ENCODE measurements at places on chromosomes 7 and 10.
A peak's percentile ranks its signal among the peaks of the same experiment; 100 is the strongest.

DNA sequence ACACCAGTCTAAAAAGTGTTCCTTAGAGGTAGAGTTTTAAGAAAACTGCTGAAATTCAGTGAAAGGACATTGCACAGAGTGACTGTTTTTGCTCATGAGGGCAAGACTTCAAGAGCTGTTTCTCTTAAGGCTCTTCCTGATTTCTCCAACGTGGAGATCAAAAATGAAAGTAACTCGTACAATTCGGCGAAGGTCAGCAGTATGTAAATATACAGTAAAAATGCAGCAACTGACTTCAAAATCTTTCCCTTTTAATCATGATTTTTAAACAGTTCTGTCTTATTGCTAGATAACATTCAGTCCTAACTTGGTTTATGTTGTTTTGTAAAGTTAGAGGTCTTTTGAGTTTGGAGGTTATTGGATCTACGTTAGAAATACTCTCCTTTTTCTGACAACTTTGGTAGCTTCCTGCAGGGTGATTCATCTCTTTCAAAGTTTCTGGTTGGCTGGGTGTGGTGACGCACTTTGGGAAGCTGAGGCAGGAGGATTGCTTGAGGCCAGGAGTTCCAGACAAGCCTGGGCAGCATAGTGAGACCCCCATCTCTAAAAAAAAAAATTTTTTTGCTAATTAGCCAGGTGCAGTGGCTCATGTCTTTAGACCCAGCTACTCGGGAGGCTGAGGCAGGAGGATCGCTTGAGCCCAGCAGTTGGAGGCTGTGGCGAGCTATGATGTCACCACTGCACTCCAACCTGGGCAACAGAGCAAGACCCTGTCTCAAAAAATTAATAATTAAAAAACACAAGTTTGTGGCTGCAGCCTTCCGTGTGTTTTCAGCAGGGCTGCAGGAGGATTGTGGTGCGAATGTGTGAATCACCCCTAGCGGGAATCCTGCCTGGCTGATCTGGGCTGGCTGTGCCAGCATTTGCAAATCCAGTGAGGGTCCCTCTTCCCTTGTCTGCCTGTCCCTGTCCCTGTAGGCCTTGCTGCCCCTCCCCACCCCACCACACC, 29.2 kb upstream of the AP5Z1 start:
- H3K4me1 ChIP-seq = peaks cover 57% of the 10 kb centered on the region
- H3K36me3 ChIP-seq = peaks cover 27% of the 10 kb centered on the region
- DNase-seq = no peak

- peaks cover 9% of the 10 kb centered on the region for H3K27me3 ChIP-seq
- H3K4me3 ChIP-seq = peak overlapping the region; percentile 68
- H3K27ac ChIP-seq = peak overlapping the region; percentile 86
- H3K36me3 ChIP-seq = no peaks in the 10 kb centered on the region
Observed at GRCh38 chr7:151249034-151249731, 689 bp upstream of the SMARCD3 start.

GRCh38 chr7:114851406-114852061, 70.4 kb upstream of the MDFIC start:
- H3K36me3 ChIP-seq = no peaks in the 10 kb centered on the region
- no peak overlapping the region for H3K4me3 ChIP-seq
- no peak for DNase-seq
- no peaks in the 10 kb centered on the region for H3K4me1 ChIP-seq

GRCh38 chr7:28383975-28384374, 28.3 kb upstream of the CREB5 start:
- H3K27ac ChIP-seq = no peak overlapping the region
- no peaks in the 10 kb centered on the region for H3K27me3 ChIP-seq
- H3K4me1 ChIP-seq = no peaks in the 10 kb centered on the region
- no peak for DNase-seq
- H3K4me3 ChIP-seq = no peak overlapping the region

DNA sequence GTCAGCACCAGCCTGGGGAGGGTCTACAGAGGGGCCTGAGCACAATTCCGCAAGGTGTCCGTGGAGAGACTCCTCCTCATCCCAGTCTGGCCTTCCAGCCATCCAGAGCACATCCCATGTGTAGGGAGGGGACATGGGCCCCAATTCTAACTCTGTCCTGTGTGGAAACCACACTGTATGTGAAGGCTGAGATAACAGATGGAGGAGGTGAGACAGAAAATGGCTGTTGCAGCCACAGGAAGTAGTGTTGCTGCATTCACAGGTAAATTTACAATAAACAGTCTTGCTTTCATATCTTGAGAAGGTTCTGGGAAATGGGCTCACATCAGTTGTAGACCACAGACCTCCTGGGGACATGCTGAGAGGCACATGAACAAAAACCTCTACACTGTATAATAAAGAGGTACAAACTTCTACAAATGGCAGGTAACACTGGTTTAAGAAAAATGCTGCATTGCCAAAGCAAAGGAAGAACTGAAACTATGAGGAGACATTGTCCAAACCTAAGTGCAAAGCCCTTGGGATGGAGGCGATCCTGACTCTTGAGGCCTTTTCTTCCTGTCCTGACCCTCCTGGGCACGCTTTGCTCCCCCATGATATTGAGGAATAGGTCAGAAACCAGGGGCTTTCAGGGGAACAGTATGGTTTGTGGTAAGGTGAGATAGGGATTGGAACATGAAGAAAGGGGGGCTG, 21.6 kb upstream of the GIMAP2 start:
- H3K4me1 ChIP-seq = no peaks in the 10 kb centered on the region
- DNase-seq = no peak
- no peak overlapping the region for H3K4me3 ChIP-seq
- no peak overlapping the region for H3K27ac ChIP-seq
- H3K36me3 ChIP-seq = no peaks in the 10 kb centered on the region

DNA sequence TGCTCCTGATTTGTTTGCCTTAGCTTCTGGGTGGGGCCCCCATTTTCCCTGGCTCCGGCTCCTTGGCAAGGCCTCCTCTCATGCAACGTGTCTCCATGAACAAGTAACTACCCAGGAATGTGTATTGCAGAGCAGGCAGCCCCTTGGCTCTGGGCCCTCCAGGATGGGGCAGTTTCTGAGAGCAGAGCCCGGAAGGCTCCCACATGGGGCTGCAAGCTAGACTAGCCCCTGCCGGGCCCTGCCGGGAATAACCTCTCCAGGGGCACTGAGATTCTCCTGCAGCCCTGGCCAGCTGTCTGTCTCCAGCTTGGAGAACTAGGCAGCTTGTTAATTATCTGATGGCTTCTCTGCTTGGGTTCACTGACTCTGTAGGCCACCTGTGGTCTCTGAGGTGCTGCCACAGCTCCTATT, 184.0 kb upstream of the INHBA start:
- no peak overlapping the region for H3K27ac ChIP-seq
- H3K4me1 ChIP-seq = peaks cover 19% of the 10 kb centered on the region
- H3K4me3 ChIP-seq = no peak overlapping the region
- H3K36me3 ChIP-seq = no peaks in the 10 kb centered on the region

DNA sequence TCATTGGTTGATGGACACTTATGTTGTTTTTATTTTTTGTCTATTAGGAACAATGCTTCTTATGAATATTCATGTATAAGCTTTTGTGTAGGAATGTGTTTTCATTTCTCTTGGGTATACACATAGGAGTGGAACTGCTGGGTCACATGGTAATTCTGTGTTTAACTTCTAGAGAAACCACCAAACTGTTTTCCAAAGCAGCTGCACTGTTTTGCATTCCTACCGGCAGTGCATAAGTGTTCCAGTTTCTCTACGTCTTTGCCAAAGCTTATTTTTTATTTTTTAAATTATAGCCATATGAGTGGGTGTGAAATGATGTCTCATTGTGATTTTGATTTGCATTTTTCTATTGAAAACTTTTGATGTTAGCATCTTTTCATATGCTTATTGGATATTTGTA, 51.3 kb downstream of the ADK start:
- no peak overlapping the region for H3K4me3 ChIP-seq
- DNase-seq = no peak
- no peaks in the 10 kb centered on the region for H3K27me3 ChIP-seq

DNA sequence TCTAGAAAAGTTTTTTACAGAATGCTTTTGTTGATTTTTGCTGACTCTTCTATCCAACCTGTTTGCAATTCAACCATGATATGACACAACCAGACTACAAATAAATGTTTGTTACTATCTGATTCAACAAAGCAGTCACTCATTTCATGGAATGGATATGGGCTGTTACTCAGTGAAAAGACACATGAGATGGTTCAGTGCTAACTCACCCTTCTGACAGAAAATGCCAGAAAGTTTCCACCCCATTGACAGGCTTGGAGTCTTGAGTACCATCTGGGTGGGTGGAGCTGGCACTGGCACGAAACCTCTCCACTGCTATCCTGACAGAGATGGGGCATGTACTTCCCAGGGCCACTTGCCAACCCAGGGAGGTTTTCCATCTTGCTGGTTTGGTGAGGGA, 39.5 kb downstream of the RBM28 start:
- peaks cover 38% of the 10 kb centered on the region for H3K36me3 ChIP-seq
- H3K4me1 ChIP-seq = peaks cover 3% of the 10 kb centered on the region
- no peak for DNase-seq
- no peak overlapping the region for H3K4me3 ChIP-seq
- no peaks in the 10 kb centered on the region for H3K27me3 ChIP-seq

- H3K4me3 ChIP-seq = no peak overlapping the region
- H3K27me3 ChIP-seq = peaks cover 24% of the 10 kb centered on the region
- H3K27ac ChIP-seq = no peak overlapping the region
Observed at GRCh38 chr10:131178521-131179331, 132.8 kb downstream of the TCERG1L start.

- no peaks in the 10 kb centered on the region for H3K36me3 ChIP-seq
- H3K4me1 ChIP-seq = no peaks in the 10 kb centered on the region
- H3K27me3 ChIP-seq = peaks cover 31% of the 10 kb centered on the region
Observed at GRCh38 chr10:97169063-97169462, 16.7 kb downstream of the SLIT1 start.

GRCh38 chr10:112792487-112793201, 157.4 kb upstream of the TCF7L2 start:
- no peak overlapping the region for H3K4me3 ChIP-seq
- H3K27ac ChIP-seq = peak overlapping the region; percentile 24
- no peak for DNase-seq

GRCh38 chr7:131010717-131011431, 276.9 kb upstream of the KLF14 start:
- no peak for DNase-seq
- no peaks in the 10 kb centered on the region for H3K27me3 ChIP-seq
- H3K36me3 ChIP-seq = no peaks in the 10 kb centered on the region
- H3K27ac ChIP-seq = peak overlapping the region; percentile 73
- H3K4me3 ChIP-seq = peak overlapping the region; percentile 10

DNA sequence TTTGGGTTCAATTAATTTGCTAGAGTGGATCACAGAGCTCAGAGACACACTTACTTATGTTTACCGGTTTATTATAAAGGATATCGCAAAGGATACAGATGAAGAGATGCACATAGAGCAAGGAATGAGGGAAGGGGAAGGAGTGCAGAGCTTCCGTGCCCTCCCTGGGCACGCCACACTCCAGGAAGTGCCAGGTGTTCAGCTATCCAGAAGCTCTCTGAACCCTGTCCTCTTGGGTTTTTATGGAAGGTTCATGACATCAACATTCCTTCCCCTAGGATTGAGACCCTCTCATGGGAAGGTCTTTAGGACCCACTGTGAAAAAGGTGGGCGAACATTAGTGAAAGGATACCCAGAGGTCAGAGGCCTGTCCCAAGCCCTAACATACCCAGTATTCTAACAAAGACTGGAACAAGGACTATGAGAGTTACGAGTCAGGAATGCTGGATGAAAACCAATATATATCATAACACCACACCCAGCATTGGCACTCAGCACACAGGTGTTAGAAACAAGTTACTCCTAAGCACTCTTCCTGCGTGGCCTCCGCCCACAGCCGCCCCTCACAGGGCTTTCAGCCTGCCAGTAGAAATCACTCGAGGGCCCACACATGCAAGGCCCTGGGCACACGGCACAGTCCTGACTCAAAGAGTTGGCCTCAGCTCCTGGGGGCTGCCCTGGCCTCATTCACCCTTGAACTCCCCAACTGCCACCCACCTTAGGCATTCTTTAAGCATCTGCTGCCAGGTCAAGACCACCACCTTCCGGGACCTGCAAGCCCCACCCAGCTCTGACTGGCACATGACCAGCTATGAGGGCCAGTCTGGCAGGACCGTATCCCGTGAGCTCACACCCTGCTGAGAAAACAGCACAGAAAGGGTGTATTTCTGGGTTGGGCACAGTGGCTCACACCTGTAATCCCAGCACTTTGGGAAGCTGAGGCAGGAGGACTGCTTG, 5.6 kb upstream of the AIFM2 start:
- DNase-seq = peak; percentile 59
- H3K4me3 ChIP-seq = no peak overlapping the region
- peaks cover 8% of the 10 kb centered on the region for H3K36me3 ChIP-seq
- H3K27me3 ChIP-seq = no peaks in the 10 kb centered on the region
- peaks cover 29% of the 10 kb centered on the region for H3K4me1 ChIP-seq
- H3K27ac ChIP-seq = no peak overlapping the region

GRCh38 chr10:124632566-124632965, 111.6 kb downstream of the FAM53B start:
- H3K4me1 ChIP-seq = peaks cover 60% of the 10 kb centered on the region
- H3K27me3 ChIP-seq = no peaks in the 10 kb centered on the region
- peaks cover 4% of the 10 kb centered on the region for H3K36me3 ChIP-seq
- peak overlapping the region; percentile 84 for H3K27ac ChIP-seq
- no peak overlapping the region for H3K4me3 ChIP-seq
- no peak for DNase-seq

- peaks cover 14% of the 10 kb centered on the region for H3K4me1 ChIP-seq
- H3K27me3 ChIP-seq = no peaks in the 10 kb centered on the region
- no peaks in the 10 kb centered on the region for H3K36me3 ChIP-seq
- no peak for DNase-seq
- H3K27ac ChIP-seq = no peak overlapping the region
Observed at GRCh38 chr10:86813101-86813500, 56.7 kb downstream of the BMPR1A start.

GRCh38 chr10:69303632-69304051, 25.3 kb downstream of the HK1 start:
- H3K27ac ChIP-seq = no peak overlapping the region

DNA sequence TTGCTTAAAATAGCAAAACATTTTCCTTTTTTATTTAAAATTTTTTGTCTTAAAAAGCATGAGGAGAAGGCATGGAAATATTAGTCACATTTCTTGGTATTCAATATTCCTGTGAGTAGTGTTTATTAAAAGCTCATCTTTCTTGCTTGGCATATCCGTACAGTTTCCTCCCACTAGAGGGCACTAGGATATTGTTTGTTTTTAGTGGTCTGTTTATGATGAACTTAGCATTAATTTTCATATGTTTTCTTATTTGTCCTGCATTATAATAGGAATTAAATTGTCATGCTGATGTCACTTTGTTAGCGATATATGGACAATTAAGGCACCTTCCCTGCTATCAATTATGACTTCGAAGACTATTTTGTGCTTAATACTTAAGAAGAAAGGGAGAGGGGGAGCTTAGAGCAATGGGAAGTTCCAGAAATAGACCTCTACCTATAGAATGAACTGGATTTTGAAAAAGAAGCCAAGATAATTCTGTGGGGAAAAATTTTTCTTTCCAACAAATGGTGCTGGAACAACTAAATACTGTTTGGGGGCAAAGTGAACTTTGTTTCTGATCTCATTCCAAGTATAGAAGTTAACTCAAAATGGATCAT, 91.0 kb upstream of the STRIP2 start:
- peaks cover 6% of the 10 kb centered on the region for H3K4me1 ChIP-seq
- no peak overlapping the region for H3K27ac ChIP-seq
- DNase-seq = no peak
- H3K36me3 ChIP-seq = no peaks in the 10 kb centered on the region
- H3K4me3 ChIP-seq = no peak overlapping the region

GRCh38 chr7:644381-645305, 81.9 kb upstream of the DNAAF5 start:
- DNase-seq = no peak
- no peaks in the 10 kb centered on the region for H3K36me3 ChIP-seq
- H3K27ac ChIP-seq = no peak overlapping the region
- no peak overlapping the region for H3K4me3 ChIP-seq

GRCh38 chr10:109250152-109250551, 673.2 kb downstream of the XPNPEP1 start:
- H3K4me1 ChIP-seq = no peaks in the 10 kb centered on the region
- H3K27ac ChIP-seq = no peak overlapping the region
- no peaks in the 10 kb centered on the region for H3K27me3 ChIP-seq
- H3K4me3 ChIP-seq = no peak overlapping the region

All from suprapubic skin (tissue), 4 donors.